ENCODE measurements at places on chromosomes 2 and 18.
A peak's percentile ranks its signal among the peaks of the same experiment; 100 is the strongest.

GRCh38 chr18:60149316-60149715 lies 223.3 kb downstream of the MC4R start:
- no peak for DNase-seq

GRCh38 chr2:131535526-131535925 lies 7.8 kb downstream of the CCDC74A start:
- no peak for DNase-seq

DNA sequence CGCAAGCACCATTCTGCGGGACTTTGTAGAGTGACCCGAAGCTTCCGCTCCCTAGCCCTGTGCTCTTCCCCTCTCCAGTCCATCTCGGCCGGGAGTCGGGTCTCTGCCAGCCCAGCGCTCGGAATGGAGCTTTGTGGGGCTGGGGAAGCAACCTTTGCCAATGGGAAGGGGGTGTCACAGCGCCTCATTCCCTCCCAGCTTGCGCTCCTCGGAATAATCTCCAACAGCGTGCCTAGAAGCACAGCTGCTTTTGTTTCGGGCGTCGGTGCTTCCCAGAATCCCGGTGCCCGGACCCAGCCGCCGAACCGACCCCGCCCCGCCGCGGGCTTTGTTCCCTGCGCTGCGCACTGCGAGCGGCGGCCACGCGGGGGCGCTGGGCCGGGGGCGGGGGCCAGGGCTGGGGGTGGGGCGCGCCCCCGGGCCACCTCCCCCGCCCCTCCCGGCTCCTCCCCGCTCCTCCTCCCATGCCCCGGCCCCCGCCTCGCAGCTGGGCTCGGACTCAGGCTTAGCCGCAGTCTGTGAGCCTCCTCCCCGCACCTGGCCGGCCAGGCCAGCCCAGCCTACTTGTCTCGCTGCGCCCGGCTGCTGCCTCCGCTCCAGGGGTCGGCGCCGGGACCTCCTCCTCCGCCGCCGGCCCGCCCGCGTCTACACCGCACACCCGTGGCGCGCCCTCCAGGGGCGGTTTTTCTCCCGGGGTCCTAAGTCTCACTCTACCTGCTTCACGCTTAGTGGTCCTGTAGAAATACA lies 77.7 kb upstream of the SMAD2 start:
- peak; percentile 82 for DNase-seq

- no peak for DNase-seq
Measured at GRCh38 chr2:181780047-181780651, 99.8 kb upstream of the NEUROD1 start.

DNA sequence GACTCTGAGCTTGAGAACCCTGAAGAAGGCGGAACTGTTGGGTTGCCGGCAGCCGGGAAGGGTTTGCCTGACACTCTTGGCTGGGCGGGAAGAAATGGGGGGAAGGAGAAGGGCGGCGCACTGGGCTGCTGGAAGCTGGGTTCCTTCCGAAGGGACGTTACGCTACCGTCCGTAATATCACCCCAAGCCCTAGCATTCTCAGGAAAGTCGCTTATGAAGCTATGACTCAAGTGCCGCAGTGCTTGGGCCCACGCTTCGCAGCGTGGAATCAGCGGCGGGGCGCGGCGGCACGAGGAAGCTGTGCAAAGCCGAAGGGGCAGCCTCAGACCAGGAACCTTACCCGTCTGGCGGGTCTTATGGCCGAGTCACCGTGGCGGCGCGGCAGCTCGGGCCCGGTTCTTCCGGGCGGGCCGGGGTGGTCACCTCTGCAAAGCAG lies 50.2 kb upstream of the SIGLEC15 start:
- peak; percentile 85 for DNase-seq

GRCh38 chr2:60446413-60447267 lies 106.8 kb downstream of the BCL11A start:
- DNase-seq: no peak

DNA sequence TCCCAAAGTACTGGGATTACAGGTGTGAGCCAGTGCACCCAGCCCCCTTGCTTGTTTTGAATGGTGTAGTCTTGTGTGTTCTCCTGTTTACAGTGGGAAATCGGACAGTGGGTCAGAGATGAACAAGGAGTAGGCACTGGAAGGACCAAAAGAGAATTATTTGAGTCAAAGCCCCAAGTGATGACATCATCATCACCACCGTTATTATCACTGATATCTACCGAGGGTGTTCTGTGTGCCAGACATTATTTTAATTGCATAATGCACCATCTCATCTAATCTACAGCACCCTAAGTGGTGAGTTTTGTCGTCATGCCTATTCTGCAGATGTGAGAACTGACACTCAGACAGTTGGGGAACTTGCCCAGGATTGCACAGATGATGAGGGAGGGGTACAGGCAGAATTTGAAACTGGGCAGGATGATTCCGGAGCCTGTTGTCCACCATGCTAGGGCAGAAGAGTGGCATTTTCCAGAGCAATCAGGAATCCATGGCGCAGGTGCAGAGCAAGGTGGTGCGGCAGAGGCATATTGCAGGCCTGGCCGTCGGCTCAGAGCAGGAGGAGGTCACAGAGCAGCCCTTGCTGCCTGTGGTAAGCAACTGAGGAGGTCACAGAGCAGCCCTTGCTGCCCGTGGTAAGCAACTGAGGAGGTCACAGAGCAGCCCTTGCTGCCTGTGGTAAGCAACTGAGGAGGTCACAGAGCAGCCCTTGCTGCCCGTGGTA lies 137.0 kb upstream of the HDAC4 start:
- DNase-seq: no peak

- no peak for DNase-seq
Measured at GRCh38 chr18:59340817-59341216, 18.2 kb downstream of the LMAN1 start.

All from A549 (cell line).